ENCODE measurements at places on chromosomes 13 and 19.

- no peak for DNase-seq
These were observed 1466.8 kb upstream of the PRR20A start for GRCh38 chr13:55673910-55674309.

DNA sequence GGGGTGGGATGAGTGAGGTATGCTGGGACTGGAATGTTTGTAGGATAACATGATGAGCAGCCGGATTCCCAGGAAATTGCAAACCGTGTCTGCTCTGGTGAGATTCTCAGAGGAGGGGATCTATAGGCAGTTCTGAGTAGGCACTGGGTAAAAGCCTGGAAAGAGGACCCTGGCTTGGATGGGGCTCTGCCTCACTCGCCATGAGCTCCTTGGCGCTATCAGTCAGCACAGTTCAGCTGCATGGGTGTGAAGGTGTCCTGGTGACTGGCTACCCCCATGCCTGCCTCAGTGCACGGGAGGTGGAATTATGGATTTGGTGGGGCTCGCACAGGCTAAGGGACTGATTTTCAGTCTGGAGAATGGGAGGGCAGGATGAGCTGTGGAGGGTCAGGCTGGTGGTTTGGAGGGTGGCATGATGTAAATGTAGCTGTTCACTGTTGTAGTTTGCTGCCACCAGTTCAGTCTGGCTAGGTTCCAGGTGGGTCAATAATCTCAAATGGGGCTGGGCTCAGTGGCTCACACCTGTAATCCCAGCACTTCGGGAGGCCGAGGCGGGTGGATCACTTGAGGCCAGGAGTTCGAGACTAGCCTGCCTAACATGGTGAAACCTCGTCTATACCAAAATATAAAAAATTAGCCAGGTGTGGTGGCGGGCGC, 9.2 kb upstream of the ZNF627 start:
- no peak for DNase-seq

DNA sequence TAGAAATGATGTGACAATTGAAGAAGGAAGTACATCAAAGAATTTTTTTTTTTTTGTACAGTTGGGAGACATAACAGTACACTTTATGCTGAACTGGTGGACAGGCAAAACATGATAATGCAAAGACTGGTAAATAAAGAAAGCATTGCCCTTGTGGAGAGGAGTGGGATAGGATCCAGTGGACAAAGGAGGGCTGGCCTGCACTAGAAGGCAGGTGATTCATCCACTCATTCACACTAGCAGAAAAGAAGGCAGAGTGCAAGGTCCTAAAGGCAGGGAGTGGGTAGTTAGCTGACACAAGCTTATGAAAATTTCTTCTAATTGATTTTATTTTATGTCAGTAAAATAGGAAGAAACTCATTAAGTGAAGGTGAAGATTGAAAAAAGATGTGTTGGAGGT, 17.6 kb upstream of the NALCN start:
- DNase-seq = no peak

DNA sequence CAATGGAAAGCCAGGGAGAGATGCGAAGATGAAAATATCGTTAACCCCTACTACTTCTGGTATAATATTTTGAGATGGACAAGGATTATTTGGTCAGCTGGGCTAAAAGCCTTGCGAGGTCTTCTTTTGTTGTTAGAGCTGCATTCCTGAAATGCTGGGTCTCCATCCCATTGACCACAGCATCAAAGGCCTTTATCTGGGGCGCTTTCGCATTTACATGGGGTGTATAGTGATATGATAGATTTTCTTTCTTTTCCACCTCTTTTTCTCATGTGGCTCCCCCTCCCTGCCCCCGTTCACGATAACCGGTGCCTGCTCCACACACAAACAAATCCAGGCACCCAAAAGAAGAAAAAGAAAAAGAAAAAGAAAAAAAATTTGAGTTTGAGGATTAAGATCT, 77.5 kb downstream of the ZNF536 start:
- DNase-seq = no peak

- no peak for DNase-seq
These were observed 17.1 kb upstream of the DPY19L3 start for GRCh38 chr19:32388393-32388855.

DNA sequence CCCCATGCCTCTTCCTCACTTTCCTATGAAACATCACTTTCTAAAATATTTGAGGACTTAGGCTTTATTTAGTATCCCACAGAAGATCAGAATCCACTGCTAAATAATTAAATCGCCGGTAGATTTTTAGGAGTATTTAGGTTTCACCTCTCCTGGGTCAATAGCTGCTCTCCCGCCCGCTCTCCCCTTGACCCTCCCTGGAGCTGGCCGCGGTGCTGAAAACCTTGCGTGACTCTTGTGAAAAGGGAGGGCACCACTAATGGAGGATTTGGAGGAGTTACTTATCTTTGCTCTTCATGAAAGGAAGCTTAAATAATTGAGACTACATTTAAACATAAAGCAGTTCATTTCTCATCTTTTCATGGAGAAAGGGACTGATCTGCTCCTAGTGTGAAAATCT, 14.1 kb downstream of the POU4F1 start:
- DNase-seq = no peak

DNA sequence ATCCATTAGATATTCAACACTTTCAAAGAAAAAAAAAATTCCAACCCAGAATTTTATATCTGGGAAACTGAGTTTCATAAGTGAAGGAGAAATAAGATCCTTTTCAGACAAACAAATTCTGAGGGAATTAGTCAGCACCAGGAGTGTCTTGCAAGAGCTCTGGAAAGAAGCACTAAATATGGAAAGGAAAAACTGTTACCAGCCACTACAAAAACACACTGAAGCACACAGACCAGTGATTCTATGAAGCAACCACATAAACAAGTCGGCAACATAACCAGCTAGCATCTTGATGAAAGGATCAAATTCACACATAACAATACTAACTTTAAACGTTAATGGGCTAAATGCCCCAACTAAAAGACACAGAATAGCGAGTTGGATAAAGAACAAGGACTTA, 368.4 kb upstream of the MIR17HG start:
- DNase-seq = no peak

GRCh38 chr13:76677043-76677442, 209.2 kb downstream of the KCTD12 start:
- DNase-seq = no peak

DNA sequence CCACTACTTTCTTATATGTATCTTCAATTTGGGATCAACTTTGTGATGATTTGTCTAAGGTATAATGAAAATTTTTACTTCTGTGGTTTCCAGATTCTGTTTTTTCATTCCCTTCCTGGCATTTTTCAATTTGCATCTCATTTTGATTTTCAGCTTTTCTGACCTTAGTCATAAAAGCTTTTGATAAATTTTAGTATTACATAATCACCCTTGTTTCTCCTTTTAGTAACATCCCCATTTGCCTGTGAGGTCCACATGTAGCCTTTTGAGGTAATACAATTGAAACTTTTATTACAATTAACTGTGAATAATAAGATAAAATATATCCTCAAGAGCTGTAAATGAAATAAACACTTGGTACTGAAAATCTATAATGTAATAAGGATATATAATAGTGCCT, 31.2 kb downstream of the LACC1 start:
- no peak for DNase-seq

DNA sequence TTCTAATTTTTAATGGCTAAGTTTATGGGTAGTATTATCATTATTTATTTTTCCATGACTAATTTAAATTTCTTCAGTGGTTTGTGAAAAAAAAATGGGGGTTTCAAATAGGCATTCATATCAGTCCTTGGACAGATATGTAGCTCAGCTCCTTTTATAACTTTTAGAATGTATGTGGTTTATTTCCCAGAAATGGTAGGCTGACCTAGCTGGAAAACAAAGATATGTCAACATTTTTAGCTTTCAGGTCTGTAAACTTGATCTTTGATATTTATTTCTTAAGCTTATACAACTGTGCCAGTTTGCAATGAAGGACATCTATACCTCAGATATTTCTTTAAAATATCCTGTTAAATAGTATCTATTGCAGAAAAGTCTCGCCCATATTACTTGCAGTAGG, 1815.5 kb downstream of the SLITRK5 start:
- DNase-seq = no peak

DNA sequence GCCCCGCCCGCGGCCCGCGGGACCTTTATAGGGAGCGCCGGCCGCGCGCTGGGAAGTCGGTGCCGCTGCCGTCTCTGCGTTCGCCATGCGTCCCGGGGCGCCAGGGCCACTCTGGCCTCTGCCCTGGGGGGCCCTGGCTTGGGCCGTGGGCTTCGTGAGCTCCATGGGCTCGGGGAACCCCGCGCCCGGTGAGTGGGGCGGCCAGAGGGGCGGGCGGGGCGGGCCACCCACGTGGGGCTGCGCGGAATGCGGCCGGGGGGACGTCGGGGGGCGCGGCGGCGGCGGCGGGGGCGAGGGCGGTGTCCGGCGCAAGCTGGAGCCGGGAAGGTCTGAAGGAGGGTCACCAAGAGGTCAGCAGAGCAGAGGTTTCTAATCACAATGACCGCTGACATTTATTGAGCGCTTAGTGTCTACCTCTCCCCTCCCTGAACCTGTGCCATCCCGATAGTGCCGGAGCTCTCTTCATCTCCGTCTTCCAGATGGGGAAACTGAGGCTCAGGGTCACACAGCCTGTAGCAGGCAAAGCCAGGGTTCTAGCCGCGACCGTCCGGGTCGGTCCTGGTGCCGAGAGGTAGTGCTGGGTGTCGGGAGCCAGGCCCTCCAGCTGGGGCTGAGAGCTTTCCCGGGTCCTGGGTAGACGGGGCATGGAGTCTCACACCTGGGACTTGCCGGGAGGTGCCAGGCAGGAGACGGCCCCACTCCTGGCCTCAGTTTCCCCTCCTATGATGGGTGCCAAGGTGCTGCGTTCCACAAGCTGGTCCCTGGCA, at the start of gene FSTL3:
Gene FSTL3, plus strand, starts transcription at position 54 of the 767 bp plus-strand sequence. Its CDS starts 32 bp downstream, at position 86.
- no peak for DNase-seq

DNA sequence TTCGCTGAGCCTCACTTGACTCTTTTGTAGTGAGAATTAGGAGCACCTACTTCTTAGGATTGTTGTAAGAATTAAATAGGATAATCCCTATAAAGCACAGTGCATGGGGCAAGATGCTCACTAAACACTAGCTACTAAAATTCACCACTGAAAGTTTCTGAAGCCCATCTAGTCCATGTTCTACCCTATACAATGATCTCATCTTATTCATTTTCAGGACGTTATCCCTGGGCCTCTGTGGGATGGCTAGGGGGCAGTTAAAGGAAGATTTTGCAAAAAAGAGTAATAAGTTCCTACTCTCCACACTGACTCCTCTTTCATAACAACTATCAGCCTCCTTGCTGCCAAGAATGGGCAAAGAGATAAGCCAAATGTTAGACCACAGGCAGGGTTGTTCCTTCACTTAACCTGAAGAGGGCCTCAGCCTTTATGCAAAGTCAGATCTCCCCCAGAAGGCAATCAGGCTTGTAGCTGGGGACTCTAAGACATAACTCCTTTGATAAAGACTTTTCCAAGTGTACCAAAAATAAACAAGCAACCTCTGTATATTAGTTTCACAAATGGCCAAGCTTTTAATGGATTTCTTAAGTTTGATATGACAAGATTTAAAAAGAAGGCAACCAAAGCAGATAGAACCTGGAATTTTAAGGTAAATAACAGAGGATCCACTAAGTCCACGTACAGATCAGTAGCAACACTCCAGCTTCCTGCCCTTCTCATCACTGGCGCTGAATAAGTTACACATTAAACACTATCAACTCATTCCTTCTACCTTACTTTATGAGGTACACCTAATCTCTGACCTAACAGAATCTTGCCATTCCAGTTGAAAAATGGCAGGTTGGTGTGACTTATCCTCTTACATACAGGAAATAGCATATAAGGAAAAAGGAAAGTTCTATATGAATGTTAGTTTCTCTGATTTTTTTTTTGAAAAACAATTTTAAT, 44.4 kb downstream of the ELF1 start:
- peak; percentile 74 for DNase-seq

- no peak for DNase-seq
These were observed at the start of gene PGLYRP2 for GRCh38 chr19:15479391-15480345. Gene PGLYRP2 (minus strand): TSS chr19:15479501. CDS start chr19:15479371, 130 bp downstream.

- DNase-seq = no peak
These were observed 39.5 kb downstream of the MPHOSPH8 start for GRCh38 chr13:19672990-19673389.

DNA sequence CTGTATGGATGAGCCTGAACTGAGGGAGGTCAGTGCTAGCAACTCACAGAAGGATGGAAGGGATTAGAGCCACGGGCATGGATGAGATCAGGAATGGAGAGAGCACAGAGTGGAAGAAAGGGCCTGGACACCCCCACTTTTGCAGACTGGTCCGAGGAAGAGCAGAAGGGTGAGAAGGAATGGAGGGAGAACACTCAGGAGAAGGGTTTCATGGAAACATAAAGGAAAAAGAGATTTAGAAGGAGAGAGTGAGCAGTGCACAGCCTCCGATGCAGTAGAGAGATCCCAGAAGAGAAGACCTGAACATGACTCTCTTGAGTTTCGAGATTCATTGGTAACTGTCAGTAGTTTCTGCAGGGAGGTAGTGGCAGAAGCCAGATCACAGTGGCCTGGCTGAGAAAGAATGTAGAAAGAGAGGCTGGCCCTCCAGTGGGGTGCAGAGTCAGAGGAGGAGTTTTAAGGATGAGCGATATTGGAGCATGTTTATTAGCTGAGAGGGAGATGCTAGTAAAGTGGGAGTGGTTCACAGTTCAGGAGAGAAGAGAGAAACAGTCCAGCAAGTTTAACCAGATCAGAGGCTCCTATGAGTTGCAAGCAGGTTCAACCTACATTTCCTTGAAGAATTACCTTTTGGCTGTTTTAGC, 108.9 kb downstream of the ZAR1L start:
- no peak for DNase-seq

- DNase-seq = no peak
These were observed 31.3 kb upstream of the FOXO1 start for GRCh38 chr13:40697711-40698110.

DNA sequence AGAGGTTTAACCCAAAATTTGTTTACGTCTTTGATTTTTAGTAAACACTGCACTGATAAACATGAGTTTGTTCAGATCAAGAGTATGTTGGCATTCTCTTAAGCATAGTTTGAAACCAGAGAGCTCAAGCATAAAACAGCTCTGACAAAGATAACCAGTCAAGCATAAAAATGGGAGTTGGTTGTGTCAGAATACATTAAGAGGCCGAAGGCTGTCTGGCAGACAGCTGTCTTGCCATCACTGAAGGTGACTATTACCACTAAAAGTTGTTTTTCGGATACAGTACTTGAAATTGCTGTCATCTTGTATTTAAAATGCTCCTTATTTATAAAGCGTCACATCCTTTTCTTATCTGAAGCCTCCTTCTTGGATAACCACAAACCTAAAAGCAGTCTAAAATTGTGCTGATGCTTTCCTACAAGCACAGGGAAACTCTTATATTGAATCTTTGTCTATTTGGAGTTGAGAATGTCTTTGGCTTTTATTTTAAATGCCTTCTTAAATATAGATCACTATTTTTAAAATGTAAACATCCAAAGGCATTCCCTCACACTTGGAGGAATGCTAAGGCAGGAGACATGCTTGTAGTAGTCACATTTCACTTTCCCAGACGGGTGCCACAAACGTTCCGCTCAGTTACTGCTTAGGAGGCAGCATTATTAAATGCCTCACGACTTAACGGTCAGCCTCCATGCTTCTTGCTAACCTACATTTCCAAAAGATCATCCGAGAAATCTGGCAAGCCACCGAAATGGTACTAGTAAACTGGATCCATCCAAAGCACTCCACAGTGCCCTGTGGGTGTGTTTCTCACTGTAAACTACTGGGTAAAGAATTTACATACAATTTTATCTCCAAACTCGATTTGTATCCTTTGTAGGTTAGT, 1.5 kb downstream of the SMAD9 start:
- no peak for DNase-seq

Measured in HL-60 (cell line).